ENCODE measurements at places on chromosomes 4 and X.

DNA sequence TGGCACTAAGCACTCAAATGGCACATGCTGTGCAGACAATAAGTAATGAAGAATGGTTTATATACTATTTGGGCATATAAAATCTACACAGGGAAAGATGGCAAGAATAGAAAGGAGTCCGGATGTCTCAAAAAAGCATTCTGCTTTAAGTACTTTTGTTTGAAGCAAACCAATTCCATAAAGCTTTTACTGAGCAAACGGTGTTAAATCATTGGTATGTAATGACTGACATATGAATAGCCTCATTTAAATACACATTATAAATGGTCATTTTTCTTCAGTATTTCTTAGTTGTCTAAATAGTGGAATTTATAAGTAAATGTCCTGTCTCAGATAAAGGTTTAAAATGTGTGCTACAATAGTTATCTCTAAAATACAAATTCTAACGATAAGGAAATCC, 6.0 kb downstream of the FBXO8 start:
- DNase-seq = no peak

- no peak for DNase-seq
These were observed 91.1 kb upstream of the KIT start for GRCh38 chr4:54566608-54567007.

GRCh38 chr4:173074501-173074946, 94.1 kb upstream of the GALNT7 start:
- peak; percentile 51 for DNase-seq

DNA sequence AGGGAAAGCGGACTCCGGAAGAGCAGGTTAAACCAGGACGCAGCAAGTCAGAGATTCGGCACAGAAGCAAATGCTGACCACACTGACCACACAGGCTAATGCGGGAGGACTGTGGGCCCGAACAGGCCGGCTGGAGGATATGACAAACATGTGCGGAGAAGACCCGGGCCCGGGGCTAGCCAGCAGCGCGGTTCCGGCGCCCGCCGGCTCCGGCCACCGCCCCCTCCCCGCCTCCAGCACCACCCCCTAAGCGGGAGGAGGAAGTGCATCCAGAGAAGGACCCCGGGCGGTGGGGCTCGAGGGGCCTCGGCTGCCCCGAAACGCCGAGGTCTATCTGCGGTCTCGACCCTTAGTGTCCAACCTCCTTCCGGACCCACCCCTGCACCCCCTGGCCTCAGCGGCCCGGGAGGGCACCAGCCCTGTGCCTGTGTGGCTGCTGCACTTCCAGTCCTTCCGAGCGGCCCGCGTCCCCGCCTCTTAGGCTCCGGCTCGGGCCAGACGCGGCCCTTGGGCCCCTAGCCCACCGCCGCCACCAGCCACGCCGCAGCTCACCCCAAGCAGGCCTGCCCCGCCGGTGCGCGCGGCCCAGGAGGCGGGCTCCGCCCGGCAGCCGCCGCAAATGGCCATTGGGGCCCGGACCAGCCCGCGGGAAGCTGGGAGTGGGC, 2.1 kb downstream of the ELOVL6 start:
- DNase-seq = peak; percentile 65

DNA sequence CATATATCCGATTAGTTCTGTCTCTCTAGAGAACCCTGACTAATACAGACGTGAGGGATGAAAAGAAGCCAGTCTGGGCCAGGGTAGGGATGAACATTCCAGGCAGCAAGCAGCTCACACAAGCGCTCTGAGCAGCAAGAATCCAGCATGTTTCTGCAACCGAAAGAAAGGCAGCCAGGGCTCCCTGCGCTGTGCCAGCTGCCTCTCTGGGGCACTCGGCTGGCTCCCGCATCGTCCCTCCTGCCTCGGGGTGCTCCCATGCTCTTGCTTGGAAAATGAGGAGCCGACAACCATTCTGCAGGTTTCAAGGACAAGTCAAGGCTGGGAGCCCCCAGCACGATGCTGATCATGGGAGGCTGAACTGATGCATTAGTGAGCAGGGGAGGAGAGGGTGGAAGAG, 7.0 kb downstream of the JAKMIP1 start:
- DNase-seq = no peak
